Stimulated activated CD8-positive, alpha-beta memory T cell treated with anti-CD3 and anti-CD28 coated beads, Interleukin-7, amount 100 ng/mL, for 4 hours (primary cell): ENCODE measurements at places on chromosomes 11 and 22.
A peak's percentile ranks its signal among the peaks of the same experiment; 100 is the strongest.

DNA sequence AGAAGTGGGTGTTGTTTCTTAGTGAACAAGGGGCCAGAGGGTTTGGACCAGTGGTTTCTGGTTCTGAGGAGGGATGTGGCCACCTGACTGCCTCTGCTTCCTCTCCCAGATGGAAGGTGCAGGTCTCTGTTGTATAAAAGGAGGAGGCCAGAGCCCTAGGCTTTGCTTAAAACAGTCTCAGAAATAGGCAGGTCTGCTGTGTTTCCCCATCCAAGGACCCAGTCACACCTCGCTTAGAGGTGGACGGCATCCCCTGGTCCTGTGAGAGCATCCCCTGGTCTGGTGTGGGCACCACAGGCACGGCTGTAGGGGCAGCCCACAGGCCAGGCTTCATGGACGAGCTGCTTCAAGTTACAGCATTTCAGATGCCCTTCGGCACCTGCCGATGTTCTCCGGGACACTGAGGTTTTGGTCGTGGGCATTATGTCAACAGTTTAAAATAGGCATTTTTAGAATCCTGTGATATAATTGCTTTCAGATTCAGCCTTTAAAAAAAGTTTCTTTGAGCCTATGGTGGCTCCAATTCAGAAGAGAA, 45.7 kb upstream of the SHANK2 start:
- DNase-seq = no peak

GRCh38 chr22:21446827-21447690, 20.1 kb upstream of the TMEM191C start:
- no peak for DNase-seq

DNA sequence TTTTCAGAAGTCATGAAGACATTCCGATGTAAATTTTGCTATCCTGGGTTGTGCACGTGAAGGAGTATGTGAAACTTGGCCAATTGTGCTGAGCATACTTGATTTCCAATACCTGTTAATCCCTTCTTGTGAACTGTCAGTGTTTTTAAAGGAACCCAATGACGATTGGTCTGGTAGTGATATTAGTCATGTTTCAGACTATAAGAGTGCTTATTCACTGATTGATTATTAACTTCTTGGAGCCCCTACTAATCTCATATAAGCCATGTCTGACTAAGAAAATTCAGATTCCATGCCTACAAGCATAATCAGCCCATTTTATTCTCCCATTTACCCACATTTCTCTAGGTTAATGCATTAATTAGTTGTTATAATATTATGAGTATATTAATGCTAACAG, 330.8 kb upstream of the MTNR1B start:
- DNase-seq = no peak

GRCh38 chr22:36728505-36728904, 25.0 kb upstream of the CACNG2 start:
- DNase-seq = no peak

DNA sequence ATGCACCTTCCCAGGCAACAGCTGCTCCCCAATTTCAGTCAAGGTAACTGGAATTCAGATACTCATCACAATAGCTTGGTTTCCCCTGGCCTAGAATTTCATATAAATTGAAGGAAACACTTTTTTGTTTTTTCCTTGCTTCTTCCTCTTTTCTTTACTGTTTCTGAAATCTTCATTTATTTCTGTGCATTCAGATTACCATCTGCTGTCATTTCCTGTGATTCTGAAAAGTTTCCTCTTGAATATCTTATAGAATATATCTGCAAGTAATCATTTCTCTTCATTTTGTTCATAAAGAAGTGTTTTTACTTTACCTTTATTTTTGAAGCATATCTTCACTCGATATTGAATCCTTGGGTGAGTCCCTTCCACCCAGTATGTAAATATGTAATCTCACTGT, 85.3 kb downstream of the GAB4 start:
- no peak for DNase-seq

DNA sequence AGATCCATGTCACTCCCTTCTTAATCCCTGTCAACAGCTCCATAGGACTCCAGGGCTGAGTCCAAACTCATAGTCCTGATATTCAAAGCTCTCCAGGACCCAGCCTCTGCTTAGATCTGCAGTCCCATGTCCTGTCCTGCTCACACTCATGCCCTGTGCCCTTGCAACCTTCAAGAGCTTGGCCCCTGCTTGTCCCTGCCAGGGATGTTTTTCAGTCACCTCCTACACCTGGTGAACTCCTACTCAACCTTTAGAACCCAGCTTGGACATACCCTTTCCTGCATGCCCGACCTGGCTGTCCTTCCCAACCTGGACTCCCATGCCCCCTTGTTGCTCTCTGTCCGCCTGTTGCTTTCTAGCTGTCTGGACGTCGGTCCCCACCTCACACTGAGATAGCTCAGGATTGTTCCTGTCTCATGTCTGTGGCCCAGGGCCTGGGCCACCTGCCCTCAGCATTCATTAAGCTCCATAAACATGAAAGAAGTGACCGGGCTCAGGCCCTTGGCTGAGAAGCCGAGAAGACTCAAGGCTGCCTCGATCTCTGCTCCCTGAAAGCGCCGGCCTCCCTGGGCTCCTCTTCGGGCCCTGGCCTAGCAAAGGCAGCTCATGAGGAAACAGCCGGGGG, 48.8 kb upstream of the RTL6 start:
- DNase-seq = no peak

DNA sequence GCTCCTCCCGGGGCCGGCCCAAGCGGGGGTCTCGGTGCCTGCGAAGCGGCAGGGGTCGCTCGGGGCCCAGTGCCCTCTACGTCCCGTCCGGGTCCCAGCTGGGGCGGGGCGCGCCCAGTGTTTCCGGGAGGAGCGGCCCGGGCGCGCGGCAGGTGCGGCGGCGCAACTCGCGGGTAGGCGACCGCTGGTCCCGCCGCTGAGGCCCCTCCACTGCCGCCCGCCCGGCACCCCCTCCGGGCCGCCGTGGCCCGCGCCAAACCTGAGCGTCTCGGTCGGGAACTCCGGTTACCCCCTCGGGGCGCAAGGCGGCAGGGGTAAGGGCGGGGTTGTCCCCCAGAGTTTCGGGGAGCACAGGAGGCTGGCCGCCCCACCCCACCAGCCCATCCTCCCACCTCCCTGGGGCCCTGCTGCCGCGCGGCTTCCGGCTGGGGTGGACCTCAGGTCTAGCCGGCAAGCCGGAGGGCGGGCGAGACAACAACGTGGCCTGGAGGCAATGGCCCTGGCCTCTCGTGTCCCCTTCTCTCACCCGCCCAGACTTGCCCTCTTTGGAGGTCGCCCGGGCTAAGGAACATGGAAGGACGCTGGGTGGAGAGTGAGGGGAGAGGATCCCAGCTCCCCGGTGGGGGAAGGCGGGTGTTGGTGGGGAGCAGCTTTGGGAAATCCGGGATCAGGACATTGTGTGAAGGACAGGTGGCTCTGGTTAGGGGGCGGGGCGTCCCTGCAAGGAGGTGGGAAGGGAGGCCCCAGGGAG, 398 bp upstream of the CRACR2B start:
- no peak for DNase-seq

- DNase-seq = no peak
Measured at GRCh38 chr11:133968300-133968699, 11.5 kb upstream of the IGSF9B start.

DNA sequence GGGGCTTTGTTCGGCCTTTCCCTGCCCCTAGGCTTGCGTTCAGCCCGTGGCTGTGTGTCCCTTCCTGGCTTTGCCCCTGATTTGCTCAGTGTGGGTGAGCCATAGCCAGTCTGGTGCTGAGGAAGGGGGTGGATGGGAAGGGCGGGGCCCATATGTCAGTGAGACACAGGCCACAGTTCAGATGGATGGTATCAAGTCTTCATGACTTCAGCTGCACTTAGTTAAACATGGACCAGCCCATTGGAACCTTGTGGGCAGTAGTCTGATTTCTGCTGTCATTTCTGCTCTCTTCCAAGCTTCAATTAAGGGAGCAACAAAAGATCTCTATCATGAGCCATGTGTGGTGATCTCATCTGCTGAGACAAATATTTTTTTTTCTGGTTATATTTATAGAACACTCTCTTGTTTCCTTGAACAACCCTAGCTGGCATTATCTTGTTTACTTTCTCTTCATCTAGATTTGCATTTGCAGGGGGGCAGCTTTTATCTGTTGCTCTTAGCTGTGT, 21.6 kb upstream of the PEX26 start:
- no peak for DNase-seq

- no peak for DNase-seq
Measured at GRCh38 chr11:93084727-93085505, 112.9 kb downstream of the SLC36A4 start.

GRCh38 chr22:28930357-28931007, 47.1 kb downstream of the ZNRF3 start:
- DNase-seq = no peak

- DNase-seq = no peak
Measured at GRCh38 chr22:29269230-29269604, 1.1 kb downstream of the EWSR1 start.

DNA sequence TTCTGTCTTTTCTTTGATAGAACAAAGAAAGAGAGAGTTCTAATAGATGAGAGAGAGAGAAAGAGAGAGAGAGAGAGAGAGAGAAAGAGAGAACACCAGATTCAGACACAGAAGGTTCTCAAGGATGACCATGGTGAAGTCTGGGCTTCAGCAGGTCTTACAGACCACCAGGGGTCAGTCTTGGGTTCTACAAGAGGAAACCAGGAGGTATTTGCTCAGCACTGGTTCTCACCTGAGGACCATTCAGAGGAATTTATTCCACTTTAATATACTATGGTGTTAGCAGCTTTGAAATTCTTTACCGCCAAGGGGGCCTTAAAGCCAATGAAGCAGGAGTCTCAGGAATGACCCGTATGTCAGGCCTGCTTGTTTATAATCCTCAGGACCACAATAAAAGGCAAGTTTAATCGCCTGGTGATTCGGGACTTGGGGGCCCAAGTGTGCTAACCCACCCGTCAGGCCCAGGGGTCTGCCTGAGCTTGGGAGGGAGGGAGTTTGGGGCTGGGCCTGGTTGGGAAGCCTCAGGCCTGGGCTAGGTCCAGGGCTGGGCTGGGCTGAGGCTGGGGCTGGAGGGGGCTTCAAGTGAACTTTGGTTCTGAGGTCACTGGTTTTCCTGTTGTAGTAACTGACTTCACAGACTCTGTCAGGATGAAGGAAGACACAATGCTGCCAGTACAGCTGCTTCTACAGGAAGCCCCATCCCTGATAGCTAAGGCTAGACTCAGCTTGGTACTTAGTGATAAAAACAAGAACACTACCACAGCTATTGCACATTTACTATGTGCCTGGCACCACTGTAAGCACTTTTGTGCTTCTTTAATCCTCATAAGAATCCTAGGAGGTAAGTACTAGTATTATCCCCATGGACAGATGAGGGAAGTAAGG, 179.2 kb upstream of the ZBED5 start:
- no peak for DNase-seq

- DNase-seq = no peak
Measured at GRCh38 chr11:8531312-8531711, 62.7 kb downstream of the STK33 start.

DNA sequence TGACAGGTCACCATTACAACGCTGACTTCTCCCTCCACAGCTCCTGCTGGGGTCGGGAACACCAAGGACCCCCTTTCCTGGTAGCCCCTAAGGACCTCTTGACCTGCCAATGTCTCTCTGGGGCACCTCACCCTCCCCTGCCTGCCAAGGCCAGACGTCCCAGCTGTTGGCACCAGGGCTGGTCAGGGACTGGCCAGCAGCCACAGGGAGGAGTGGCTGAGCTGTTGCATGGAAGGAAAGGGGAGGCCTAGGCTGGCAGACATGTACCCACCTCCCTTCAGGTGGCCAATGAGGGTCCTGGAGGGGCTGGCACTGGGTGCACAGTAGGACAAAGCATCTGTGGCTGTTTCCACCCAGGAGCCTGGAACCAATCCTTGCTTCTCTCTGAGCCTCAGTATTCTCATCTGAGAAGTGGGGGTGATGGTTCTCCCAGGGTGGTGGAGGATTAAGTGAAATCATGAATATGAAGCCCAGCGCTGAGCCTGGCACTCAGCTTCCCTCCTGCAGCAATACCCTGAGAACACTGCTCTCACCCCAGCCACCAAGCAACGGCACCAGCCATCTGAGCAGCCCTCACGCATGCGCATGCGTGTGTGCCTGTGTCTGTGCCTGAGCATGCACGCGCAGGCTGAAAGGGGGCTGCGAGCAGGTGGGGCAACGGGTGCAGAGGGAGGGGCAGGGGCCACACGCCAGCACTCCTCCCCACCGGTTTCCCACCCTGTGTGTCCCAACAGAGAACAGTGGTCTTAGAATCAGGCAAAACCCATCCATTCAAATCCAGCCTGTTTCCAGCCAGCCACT, 5.9 kb downstream of the KCNJ4 start:
- DNase-seq = no peak

DNA sequence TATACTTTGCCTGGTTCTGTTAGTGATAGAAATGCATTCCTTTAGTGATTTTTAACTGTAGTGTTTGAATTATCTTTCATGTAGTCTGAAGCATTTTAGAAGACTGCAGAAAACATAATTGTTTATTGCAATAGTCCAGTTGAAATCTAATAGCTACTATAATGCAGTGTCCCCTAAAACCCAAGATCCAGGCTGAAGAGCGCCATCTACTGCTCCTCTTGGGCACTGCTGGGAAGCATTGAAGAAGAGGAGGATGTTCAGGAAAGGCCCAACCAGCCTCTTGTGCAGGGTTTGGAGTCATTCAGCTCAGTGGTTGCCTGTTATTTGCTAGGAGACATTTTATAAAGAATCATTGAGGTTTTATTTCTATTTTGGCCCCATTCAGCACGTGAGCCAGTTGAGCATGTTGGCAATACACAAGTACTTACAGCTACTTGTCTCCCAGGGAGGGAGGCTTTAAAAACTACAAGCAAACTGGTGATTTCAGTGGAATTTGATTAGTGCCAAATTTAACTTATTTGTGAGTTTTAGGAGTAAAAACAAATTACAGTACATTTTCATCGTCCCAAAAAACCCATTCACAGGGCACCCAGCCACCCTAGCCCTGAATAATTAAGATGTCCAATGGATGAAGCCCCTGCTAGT, 74.9 kb upstream of the HORMAD2 start:
- DNase-seq = peak; percentile 27

DNA sequence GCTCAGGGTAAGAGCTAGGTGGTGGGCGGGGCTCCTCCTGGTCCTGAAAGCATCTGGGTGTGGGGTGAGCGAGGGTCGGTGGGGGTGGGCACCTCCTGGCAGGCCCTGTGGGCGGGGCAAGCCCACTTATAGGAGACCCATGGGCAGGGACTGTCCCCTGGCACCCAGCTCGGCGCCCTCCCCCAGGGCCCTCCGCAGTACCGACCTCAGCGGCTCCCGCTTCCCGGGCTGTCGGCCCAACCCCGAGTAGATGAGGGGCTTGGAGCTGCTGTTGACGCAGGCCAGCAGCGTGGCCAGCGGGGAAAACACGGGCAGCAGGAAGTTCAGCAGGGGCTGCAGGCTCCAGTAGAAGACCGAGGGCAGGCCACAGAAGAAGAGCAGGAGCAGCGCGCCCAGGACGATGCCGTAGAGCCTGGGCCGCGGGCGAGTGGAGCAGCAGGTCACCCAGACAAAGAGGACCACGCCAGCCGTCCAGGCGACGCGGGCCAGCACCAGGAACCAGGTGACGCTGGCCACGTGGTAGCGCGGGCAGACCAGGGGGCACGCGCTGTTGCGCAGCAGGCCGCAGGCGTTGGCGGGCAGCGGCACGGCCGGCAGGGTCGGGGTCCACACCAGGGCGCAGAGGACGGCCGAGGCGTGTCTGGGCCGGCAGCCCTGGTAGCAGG, 663 bp downstream of the MRGPRG start:
- DNase-seq = no peak
